Cardiac septum (tissue), 1 donor: ENCODE measurements at places on chromosomes 13 and 19. TPM values are rescaled to one million over a fixed set of nuclear protein-coding genes. Genes with fewer than 3 reads are reported as not detected.

- DNase-seq, result no peak
These were observed 904 bp upstream of the SOX1 start for GRCh38 chr13:112065867-112066623.

GRCh38 chr13:21557995-21558394, 46.0 kb downstream of the MICU2 start:
- no peak for DNase-seq

Gene PEAK3
- 0.19 TPM for total RNA-seq

DNA sequence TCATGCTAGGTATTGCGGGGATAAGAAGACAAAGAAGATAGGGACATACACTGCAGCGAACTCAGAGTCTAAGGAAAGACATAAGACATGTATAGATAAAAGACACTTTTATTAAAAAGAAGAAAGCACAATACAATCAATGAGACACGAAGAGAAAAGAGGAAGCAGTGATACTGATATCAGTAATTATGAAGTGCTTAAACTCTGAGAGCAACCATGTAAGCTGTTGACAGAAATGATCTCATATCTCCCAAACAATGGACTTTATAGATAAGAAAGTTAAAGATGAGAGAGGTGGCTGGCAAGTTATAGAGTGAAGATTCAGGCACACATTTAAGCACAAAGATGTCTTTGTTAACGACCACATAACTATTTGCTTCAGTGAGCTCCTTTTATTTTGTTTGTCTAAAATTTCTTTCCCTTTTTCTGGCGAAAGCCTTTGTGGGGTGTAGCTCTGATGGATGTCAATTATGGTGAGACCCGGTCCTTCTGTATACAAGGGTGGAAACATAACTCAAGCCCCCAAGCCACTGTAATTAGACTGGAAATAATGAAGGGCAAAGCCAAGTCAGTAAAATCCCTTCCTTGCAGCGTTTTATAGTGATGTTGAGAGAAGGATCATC, 818.0 kb upstream of the SLC10A2 start:
- no peak for DNase-seq

Gene MBD3L3
- total RNA-seq, result not detected

- DNase-seq, result no peak
These were observed 38.3 kb downstream of the TMED1 start for GRCh38 chr19:10797541-10798256.
